ENCODE measurements at places on chromosomes 12 and 14.

DNA sequence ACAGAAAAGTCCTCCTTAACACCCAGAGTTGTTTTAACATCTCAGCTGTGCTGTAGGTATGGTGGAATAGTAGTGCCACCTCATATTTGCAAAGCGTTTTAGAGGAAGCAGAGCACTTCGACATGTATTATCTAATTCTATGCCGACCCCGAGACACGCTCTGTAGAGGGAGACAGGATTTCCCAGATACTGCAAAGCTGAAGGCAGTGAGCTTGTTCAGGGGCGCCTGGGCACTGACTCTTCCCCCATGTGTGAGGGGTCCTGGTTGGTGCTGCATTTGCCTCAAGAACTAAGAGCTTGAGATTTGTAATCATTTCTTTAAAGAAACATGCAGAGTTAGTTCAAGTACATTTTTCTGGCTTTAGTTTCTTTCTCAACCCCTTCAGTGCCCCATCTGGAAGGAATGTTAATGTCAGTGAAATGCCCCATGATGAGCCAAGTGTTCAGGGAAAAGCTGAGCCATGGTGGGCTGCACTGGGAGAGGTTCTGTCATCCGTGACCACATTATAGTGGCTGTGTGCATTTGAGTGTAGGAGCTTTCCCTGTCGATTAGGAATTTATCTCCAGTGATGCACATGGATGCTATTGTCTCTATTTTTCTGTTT is 66.3 kb downstream of the MBIP start:
- no peak for DNase-seq

GRCh38 chr12:126355346-126355745 is 1290.1 kb downstream of the AACS start:
- DNase-seq = no peak

GRCh38 chr14:53391631-53392285 is 238.6 kb upstream of the DDHD1 start:
- DNase-seq = no peak

- DNase-seq = no peak
Measured at GRCh38 chr12:34236073-34236472, 213.8 kb downstream of the ALG10 start.

- DNase-seq = no peak
Measured at GRCh38 chr12:93880853-93881522, 203.8 kb downstream of the CRADD start.

- no peak for DNase-seq
Measured at GRCh38 chr12:42053456-42053855, 91.2 kb downstream of the GXYLT1 start.

DNA sequence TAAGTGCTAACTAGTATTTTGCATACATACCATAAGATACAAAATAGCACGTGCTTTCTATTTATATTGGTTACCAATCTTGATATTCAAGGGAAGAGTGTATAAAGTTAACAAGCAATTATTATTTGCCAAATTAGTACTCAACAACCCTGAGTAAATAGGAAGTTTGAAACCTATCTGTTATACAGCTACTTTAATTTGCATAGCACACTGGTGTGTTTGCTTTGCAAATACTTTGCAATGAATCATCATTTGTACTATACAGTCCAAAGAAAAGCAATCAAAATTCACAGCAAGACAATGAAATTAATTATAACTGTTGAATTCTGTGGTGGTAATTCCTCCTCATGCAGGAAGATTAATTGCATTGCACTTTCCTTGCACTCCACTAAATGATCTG is 469.1 kb downstream of the PRKD1 start:
- no peak for DNase-seq

DNA sequence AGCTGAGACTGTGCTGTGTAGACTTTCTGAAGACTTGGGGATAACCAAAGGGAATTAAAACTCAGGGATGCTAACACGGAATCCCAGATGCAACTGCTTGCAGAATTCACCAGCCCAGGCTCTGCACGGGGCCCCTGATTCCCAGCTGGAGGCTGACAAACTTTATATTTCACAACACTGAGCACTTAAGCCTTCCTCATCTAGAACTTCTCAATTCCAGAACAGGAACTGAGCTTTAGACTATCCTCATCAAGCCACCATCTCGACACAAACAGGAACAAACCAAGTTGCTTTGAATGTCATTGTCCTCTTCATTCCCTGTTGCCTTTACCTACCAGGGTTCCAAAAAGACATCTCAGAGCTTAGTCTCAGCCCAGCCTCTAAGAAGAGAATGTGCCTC is 22.2 kb downstream of the CCDC63 start:
- DNase-seq = no peak

GRCh38 chr12:108604208-108604941 is 6.5 kb upstream of the TMEM119 start:
- no peak for DNase-seq

- DNase-seq = no peak
Measured at GRCh38 chr14:73780391-73780790, 66.2 kb upstream of the PNMA1 start.
